ENCODE measurements at places on chromosomes 6 and 20. TPM values are rescaled to one million over a fixed set of nuclear protein-coding genes. Genes with fewer than 3 reads are reported as not detected.

The GMPR gene
- total RNA-seq, result 3.5 TPM

The FLRT3 gene
- 2.6 TPM for total RNA-seq

The RHAG gene
- not detected for total RNA-seq

The BNIP5 gene
- 0.04 TPM for total RNA-seq

Data from A549 treated with dexamethasone at 1 μM for 4 hours (cell line).